8988T (cell line): ENCODE measurements at places on chromosomes 6 and 20.

GRCh38 chr6:139019722-139020121 lies 8.8 kb upstream of the ABRACL start:
- no peak for DNase-seq

GRCh38 chr6:145814035-145814500 lies 527 bp downstream of the FBXO30 start:
- no peak for DNase-seq

DNA sequence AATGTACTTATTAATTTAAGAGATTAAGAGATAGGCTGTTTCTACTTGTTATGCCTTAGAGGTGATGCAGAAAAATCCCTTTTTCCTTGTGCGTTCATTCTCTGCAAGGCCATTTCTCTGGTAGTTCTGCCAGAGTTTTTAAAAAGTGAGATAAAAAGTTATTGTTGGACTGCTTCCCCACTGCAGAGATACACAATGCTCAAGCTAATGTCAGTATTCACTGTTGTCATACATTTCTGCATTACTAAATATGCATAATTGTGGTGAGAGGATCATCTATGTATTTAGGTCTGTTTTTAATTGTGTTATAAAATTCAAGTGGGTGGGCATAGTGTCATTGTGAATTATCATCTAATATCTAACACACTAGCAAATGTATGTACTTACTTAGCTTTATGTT lies 600.4 kb downstream of the HTR1B start:
- DNase-seq: no peak

GRCh38 chr20:62583424-62583920 lies 58.8 kb upstream of the SLCO4A1 start:
- no peak for DNase-seq

DNA sequence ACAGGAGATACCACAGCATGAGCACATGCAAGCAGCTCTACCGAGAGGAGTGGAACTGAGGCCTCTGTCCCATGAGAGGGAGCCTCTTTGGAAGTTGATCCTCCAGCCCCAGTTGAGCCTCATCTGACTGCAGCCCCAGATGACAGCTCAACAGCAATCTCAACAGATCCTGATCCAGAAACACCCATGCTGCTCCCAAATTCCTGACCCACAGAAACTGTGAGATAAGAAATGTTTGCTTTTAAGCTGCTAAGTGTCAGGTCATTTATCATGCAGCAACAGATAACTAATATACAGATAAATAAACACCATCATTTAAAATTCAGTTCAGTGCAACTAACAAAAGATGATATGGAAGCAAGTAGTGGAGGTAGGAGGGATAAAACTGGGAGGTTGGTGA lies 4.8 kb upstream of the ARFGEF2 start:
- no peak for DNase-seq

GRCh38 chr20:19308146-19308545 lies 95.7 kb downstream of the SLC24A3 start:
- no peak for DNase-seq

DNA sequence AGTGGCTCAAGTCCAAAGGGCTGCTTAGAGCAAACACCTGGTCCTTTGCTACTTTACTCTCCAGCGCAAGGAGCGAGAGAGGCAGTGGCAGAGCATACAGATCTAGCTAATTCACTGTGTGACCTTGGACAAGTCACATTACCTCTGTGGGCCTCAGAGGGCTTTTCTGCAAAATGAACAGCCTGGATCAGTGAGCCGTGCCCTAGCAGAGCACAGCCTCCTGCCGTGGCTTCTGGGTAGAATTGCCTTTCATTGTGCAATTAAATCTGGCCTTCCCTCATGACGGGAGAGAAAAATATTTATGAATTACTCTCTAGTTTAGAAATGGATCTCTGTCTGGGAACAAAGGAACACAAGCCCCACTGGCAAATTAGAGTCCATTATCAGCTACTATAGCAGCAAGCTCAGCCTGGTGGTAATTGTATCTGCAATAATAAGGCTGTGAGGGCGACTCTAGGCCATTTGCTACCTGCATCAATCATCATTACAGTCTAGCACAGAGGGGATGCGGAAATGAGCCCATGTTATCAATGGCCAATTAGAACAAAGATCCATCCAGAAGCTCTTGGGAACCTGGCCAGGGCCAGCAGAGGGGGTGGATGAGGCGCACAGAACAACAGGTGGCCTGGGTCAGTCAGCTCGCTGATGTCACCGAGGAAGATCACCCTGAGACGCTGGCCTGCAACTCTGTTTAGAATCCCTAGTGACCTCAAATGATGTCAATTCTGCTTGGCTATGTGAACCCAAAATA lies 114.2 kb upstream of the LY86 start:
- DNase-seq: no peak

- no peak for DNase-seq
Observed at GRCh38 chr6:24272553-24272952, 85.3 kb downstream of the DCDC2 start.

DNA sequence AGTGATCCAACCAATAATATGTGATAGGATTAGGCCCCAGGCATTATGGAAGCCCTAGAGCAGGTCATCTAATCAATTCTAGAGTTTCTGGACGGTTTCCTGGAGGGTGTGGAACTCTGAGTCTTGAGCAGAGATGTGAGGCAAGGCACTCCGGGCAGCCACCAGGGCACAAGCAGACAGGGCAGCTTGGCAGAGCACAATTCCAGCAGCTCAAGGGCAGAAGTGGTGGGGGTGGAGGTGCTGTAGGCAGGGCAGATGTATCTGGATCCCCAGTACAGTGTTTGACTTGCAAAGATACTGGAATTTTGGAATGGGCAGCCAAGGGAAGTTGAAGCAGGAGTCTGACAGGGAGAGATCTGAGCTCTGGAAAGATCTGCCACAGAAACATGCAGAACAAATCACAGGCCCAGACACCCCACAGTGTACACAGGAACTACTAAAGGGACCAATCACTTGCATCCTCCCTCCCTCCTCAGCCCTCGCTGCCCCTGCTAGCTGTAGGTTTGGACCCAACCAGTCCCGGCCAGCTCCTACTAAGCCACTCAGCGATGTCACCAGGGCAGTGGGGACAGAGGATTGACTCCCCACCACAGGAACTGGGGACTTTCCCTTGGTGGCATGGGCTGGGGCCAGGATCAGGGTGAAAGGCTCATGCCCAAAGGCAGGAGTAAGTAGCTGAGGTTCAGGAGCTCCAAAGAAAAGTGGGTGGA lies 47.0 kb downstream of the TFEB start:
- DNase-seq: no peak

DNA sequence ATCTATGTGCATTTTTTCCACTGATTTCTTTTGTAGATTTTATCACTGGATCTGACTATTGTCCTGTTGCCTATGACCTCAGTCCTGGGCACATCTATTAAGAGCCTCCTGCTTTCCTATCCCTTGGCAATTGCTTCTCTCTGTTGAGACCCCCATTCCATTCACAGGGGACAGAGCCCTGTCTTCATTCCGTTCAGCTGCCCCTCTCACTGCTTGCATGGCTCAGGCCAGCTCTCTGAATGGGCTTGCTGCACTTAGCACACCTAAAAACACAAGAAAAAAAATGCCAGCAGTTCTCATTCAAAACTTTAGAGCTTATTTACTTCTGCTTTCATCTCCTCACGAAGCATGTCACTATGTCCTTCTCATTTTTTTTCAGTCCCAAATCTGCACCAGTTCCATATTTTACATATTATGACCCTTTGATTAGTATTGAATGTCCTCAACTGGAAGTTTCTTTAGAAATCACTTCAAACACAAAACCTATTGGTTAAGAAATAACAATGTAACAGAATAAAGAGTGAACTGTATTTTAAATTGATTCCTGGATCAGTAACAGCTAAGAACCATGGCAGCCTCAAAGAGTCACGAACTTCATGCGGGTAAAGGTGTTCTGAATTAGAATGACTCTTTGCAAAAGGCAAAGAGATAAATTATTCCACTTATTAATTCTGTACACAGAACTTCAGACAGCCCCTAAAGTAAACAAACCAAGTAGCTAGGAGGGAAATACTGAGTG lies 616.5 kb downstream of the C6orf118 start:
- DNase-seq: no peak

DNA sequence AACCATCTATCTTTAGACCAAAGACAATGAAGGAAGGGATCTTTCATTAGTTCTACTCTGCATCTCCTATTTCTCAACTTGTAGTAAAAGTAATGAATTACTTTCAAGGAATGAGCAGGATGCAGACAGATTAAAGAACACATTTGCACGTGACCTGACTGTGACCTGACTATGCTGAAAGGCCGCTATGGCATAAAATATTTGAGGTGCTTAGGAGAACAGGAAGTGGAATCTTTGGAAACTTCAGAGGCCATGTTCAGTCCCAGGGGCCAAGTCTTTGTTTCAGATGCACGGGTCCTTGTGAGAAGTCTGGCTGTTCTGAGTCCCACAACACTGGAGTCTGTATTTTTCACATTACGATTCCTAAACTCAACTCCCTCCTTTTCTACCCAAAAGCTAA lies 41.0 kb downstream of the NINL start:
- DNase-seq: no peak

- no peak for DNase-seq
Observed at GRCh38 chr20:47262008-47262364, 94.5 kb downstream of the ZMYND8 start.

- DNase-seq: no peak
Observed at GRCh38 chr6:90202156-90202555, 94.5 kb downstream of the BACH2 start.

DNA sequence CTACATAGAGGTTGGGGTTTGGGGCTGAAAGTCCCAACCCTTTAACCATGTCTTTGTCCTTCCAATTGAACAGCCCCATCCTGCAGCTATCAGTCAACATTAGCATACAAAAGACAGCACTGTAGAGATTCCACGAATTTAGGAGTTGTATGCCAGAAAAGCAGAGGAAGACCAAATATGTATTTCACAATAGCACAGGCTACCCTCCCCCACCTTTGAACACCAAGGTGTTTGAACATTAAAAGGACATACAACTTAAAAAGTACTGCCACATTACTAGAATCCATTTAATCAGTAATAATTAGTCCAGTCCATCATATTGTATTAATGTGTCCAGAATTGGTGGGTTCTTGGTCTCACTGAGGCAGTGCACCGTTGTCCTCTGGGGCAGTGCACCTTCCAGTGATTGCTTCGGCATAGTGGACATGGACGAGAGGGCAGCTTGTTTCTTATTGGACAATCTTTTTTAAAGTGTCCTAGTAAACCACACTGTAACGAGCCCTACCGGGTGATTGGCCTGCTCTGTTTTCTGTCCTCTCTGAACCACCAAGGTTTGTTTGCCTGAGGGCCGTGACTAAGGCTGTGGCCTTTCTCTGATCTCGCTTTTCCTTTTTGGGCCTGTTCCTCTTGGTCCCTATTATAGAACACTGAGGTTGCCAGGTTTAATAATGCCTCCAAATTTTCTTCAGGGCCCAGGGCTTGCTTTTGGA lies 36.4 kb downstream of the GSTA4 start:
- no peak for DNase-seq

DNA sequence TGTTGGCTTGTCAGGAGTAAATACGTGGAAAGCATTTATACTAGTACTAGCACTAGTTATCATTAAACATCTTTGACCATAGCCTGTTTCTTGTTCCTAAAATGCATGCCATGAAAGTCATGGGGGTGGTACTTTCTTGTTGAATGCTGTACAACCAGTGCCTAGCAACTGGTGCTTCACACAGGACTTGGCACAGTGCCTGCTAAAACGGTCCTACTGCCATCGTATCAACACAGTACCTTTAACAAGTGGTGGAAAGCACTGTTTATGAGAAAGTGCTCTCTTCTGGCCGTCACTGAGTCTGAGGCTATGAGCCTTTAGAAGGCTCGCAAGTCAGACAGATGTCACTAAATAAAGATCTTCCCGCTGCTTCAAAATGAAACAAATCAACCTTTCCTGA lies 21.6 kb downstream of the ZNFX1 start:
- no peak for DNase-seq

DNA sequence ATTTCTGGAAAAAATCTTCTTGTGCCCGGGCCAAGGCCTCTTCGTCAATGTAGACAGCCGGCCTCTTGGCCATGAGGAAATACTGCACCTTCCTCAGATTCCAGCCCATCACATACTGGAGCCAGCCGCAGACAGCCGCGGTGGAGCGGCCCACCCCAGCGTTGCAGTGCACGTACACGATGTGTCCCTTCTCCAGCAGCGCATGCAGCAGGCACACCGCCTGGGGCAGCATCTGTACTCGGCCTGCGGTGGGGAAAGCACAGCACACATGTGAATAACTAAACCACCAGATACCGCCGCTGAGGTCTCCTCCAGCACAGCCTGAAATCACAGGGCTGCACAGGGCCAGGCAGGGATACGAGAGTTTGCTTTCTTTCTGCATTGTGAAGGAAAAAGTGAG lies 107.9 kb downstream of the EPM2A start:
- no peak for DNase-seq

DNA sequence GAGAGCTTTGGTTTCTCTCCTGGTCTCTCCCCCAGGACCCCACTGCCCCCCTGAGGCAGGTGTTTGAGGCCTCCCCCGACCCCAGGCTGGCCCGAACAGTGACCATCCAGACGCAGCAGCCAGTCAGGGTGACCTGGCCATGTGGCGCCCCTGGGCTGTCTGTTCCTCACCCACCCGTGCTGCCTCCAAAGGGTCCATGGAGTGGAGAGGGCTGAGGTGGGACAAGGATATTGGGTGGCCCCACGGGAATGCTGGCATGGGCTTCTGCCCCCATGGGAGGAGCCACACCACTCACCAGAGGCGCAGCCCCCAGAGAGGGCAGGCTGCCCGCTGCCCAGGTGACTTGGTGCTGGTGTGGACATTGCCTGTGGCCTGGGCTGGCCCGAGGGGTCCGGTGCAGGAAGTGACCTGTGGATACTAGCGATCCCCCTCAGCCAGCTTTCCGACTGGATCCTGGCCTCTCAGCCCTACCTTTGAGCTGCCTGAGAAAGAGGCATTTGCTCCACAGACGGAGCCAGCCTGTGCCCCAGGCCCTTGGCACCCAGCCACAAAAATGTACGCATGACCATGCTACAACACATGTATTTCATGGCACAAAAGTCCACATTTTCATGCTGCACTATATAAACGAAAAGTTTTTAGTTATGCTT lies 50.8 kb downstream of the BCAS4 start:
- DNase-seq: no peak

DNA sequence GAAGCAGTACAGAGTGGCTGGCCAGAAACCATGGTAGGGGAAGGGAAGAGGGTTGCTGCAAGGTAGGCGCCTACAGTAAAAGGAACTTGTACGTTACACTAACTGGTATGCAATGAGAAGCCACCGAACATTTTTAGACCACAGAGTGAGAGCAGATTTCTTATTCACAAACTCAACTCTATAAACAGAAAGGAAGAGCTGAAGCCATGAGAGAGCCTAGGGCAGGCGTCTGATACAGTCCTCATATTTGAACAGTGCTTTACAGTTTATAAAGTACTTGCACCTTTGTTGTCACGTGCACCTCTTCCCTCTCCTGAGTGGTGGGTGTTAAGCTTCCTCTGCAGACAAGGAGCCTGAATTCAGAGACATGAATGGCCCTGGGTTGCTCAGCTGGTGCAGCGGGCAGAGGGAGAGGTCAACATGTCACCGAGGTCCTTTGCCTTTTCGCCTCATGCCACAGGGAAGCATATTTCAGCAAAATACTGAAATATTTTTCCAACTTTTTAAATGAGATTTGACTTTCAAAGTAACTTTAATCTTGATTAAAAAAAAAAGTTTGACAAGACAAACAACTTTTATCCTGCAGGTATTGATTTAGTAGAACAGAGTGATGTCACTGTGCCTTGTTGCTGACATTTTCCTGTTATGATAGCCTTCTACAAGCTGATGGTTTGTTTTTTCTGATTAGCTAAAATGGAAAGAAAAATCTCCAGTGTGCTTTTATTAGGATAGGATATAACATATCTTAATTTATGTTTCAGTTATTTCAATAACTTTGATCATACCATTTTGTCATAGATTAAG lies 23.8 kb downstream of the UST start:
- DNase-seq: no peak

- no peak for DNase-seq
Observed at GRCh38 chr6:24861934-24862333, 63.2 kb upstream of the ARMH2 start.

- no peak for DNase-seq
Observed at GRCh38 chr6:116159782-116160524, 34.0 kb upstream of the COL10A1 start.
